ENCODE measurements at places on chromosomes 12 and 14. TPM values are rescaled to one million over a fixed set of nuclear protein-coding genes. Genes with fewer than 3 reads are reported as not detected.

GRCh38 chr12:113359133-113359938 is 949 bp downstream of the PLBD2 start:
- DNase-seq, result no peak

- no peak for DNase-seq
Measured at GRCh38 chr12:23473071-23473470, 476.4 kb downstream of the SOX5 start.

- DNase-seq, result no peak
Measured at GRCh38 chr12:94571556-94571955, 78.8 kb downstream of the TMCC3 start.

DNA sequence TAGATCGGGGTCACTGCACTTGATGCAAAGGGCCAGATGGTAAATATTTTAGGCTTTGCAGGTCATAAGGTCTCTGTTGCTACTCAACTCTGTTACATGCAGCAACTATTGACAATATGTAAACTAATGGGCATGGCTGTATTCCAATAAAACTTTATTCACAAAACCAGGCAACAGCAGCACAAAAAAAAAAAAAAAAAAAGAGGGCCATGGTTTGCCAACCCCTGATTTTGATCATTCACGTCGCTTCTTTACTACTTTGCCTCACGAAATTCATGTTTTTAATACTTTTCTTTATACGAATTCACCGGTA is 152.9 kb downstream of the RBM19 start:
- no peak for DNase-seq

DNA sequence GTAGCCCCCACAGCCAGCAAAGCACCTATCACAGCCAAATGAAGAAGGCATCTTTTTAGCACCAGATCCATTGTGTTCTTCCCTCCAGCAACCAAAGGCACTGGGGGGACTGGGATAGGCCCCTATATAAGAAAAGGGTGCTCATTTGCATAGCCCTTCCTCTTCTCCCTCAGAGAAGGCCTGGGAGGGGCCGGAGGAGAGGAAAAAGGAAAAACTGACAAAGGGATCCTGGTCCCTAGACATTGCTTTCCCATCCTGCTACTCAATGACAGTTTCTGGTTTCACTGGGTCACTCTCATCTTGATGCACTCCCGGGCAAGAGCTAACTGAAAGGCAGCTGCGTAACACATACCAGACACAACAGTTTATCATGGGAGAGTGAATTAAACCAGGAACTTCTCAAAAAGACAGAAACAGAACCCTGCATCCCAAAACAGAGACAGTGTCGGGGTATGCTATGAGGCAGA is at the start of gene PMEL:
Gene PMEL (minus strand): TSS at position 102 of the 467 bp plus-strand sequence. CDS start 31 bp downstream, at position 71.
- no peak for DNase-seq

- no peak for DNase-seq
Measured at GRCh38 chr14:66509874-66510273, 1.9 kb downstream of the GPHN start.

- DNase-seq, result no peak
Measured at GRCh38 chr14:69027242-69027913, 48.3 kb upstream of the ACTN1 start.

DNA sequence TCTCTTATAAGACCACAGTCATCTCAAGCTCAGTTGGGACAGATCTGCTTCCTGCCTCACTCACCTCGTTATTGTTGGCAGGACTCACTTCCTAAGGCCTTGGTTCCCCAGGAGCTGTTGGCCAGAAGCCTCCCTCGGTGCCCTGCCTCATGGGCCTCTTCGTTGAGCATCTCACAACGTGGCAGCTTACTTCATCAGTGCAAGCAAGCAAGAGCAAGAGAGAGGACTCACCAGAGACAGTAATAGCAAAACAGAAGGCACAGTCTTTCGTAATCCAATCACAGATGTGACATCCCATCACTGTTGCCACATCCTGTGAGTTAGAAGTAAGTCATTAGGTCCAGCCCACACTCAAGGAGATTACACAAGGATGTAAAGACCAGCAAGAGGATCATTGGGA is 5.1 kb upstream of the NUMB start:
- DNase-seq, result peak; percentile 33

GRCh38 chr14:64296561-64296960 is 2.4 kb upstream of the ESR2 start:
- no peak for DNase-seq

DNA sequence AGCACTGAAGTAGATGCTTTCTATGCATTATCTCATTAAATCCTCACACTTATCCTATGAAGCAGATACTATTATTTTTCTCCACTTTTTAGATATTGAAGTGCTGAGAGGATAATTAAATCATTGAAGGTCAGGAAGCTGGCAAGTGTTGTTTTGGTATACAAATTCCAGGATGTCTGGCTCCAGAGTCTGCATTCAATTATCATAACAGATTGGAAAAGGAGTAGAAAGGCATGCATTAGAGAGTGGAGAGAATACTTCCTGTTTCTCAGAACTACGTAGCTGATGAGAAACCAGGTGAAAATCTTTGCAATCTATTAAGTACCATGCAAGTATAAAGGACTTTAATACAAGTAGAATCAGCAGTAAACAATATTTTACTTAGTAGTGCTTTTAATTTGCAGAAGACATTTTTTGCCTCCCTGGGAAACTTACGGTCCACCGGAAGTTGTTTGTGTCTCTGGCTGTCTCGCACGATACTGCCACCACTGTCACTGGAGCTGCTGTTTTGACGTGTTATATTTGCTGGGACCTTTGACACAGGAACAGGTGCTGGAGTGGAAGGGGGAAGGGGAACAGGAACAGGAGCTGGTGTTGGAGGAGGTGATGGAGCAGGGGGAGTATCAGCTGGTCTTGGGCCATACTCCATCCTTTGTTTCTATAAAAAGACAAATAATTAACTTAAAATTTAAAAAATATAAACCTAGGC is 158.0 kb downstream of the EPS8 start:
- DNase-seq, result no peak

- DNase-seq, result no peak
Measured at GRCh38 chr14:50756300-50756699, 74.7 kb downstream of the NIN start.

DNA sequence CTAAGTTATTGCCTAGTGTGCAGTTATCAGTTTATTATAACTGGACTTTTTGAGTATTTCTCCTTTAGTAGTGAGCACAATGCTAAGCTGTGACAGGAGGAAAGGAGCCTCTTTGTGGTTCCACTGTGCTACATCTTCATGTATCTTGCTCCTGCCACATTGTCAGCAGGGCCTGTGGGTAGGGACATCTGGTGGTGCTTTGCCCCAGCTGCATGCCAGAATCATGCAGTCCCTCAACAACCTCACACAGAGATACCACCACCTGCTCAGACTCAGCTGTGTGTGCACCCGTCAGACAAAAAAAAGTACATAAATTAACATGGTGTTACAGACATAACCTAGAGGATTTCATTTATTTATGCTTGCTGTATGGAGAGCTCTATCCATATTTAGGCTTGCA is 51.1 kb downstream of the MIS18BP1 start:
- no peak for DNase-seq

DNA sequence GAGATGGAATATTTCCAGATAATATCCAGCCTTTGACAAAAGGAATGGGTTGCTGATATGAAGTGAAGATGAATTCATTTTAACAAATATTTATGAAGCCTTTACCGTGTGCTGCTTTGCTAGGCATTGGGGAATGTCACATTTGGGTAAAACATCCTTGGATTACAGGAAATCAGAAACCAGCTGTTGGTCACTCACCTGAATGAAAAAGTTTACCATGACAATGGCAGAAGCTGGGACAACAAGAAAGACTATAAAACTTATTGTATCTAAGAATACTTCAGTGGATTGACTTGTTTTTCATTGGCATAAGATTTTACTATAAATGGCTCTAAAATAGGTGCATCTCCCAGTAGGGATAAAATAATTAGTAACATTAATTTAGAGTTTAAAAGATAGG is 19.7 kb downstream of the PPP4R4 start:
- DNase-seq, result no peak

DNA sequence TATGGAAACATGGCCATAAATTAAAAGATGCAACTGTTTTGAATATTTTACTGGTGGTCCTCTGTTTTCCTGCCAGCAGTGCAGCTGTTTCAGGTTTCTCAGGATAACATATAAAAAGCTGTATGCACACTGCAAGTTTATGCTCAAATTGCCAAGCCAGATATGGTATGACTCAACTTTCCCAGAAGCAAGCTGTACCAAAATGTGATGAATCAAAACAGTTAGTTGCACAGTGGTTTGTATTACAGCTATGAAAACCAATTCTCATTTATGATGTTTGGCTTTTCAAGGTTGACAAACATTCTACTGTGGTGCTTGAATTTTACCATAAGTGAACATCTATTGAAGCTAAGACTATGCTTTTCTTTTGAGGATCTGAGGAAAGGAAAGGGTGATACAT is 15.5 kb downstream of the TRMT5 start:
- DNase-seq, result no peak

- no peak for DNase-seq
Measured at GRCh38 chr14:20855652-20856291, 35.4 kb upstream of the RNASE3 start.

GRCh38 chr14:74964787-74965485 is 9.5 kb upstream of the PGF start:
- no peak for DNase-seq

DNA sequence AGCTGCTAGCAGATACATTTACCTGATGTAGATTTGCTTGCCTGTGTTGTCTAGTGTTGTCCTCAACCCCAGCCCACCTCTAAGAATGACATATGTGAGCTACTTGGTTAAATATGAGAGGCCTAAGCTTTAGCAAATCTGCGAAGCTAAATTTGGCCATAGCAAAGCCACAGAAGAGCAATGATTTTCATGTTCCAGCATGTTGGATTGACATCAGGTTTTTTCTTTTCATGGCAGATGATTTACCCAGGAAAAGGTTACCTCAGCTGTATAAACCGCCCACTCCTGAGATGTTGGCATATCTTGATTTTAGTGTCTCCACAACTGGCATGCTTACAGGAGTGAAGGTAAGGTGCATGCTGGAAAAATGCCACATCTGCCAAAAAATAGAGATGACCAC is 36.4 kb upstream of the ATF1 start:
- DNase-seq, result no peak

GRCh38 chr14:81710232-81710845 is 176.7 kb upstream of the SEL1L start:
- DNase-seq, result no peak

DNA sequence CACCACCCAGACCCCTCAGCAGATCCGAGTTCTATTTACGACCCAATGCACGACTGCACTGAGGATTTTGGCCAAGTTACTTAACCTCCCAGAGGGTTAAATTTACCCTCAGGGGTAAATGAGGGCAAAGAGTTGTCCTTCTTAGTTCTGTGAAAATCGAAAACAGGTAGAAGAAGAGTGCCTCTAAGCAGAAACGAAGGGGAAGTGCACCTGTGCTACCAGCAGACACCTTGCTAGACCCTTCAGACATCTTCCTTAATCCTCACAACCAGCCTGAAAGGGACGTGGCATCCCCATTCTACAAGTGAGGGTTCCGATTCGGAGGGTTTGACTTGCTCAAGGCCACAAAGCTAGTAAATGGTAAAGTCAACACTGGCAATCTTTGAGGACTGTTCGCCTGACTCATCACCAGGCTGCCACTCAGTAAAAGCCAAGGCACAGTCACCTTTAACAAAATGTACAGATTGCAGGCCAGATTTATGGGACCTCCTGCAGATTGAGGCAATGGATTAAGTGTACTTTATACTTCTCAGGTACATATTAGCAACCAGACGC is 1.6 kb downstream of the GSG1 start:
- DNase-seq, result no peak

- DNase-seq, result no peak
Measured at GRCh38 chr14:85527006-85527405, 2.9 kb upstream of the FLRT2 start.

DNA sequence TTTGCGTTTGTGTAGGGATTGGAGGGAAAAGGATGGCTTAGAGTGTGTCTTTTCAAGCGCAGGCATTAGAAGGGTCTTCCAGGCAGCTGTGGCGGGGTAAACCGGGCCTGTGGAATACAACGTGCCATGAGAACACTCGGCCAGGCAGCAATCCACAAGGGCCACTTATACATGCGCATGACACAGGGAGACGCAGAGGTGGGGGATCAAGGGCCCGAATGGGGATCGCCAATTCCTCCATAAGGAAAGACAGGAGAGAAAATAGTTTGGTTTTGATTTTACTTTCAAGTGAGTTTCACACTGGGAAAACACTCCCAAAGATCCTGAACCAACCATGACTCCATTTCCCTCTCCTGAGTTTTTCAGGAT is 71.6 kb downstream of the SPRING1 start:
- DNase-seq, result no peak

- DNase-seq, result no peak
Measured at GRCh38 chr12:113610698-113611097, 139.0 kb upstream of the LHX5 start.

- no peak for DNase-seq
Measured at GRCh38 chr14:33486332-33486890, 464.5 kb downstream of the EGLN3 start.

DNA sequence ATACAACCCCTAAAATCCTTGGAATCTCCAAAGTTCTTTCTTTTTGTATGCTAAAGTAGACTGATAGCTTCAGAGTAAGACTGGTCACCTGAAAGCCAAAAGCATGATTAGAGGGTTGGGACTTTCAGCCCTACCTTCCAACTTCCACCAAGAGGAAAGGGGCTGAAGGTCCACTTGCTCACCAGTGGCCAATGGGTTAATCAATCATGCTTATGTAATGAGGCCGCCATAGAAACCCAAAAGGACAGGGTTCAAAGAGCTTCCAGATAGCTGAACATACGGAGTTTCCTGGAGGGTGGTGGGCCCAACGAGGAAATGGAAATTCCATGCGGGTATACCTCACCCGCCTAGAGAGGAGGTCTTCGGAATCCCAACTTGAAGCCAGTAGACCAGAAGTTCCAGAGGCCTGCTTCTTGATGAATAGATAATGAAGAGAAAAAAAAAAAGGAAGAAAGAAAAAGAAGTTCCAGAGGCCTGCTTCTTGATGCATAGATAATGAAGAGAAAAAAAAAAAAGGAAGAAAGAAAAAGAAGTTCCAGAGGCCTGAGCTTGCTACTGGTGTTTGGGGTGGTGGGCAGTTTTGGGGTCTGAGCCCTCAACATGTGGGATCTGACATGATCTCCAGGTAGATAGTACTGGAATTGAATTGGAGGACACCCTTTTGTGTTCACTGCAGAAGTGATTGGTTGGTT is 11.2 kb upstream of the BTG1 start:
- no peak for DNase-seq

GRCh38 chr12:58254463-58255100 is 313.2 kb downstream of the ATP23 start:
- no peak for DNase-seq

The DENR gene
- 16.4 TPM for total RNA-seq

The GLS2 gene
- 0.85 TPM for total RNA-seq

The CCDC38 gene
- total RNA-seq, result not detected

Data from thoracic aorta (tissue), 2 donors.